Right kidney (tissue), 9 donors: ENCODE measurements at places on chromosomes 1 and 21.
A peak's percentile ranks its signal among the peaks of the same experiment; 100 is the strongest.

- DNase-seq, result peak; percentile 76
Measured at GRCh38 chr1:112744009-112744578, 29.0 kb upstream of the PPM1J start.

DNA sequence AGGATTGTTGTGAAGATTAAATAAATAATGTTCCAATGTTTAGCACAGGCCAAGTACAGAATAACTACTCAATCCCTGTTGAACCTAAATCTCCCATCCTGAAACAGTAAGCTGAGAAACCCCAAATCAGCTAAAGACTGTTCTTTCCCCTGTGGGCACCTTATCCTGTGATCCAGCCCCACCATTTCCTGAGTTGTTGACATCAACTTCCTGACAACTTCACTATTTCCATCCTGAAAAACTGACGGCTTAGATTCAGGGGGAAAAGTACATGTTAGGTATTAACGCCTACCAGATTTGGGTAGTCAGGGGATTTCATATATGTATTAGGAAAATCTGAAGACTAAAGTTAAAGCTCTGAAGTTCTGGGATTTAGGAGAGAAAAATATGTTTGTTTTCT is 51.7 kb upstream of the PALMD start:
- DNase-seq, result no peak

GRCh38 chr1:176225911-176226310 is 18.8 kb upstream of the COP1 start:
- DNase-seq, result no peak

DNA sequence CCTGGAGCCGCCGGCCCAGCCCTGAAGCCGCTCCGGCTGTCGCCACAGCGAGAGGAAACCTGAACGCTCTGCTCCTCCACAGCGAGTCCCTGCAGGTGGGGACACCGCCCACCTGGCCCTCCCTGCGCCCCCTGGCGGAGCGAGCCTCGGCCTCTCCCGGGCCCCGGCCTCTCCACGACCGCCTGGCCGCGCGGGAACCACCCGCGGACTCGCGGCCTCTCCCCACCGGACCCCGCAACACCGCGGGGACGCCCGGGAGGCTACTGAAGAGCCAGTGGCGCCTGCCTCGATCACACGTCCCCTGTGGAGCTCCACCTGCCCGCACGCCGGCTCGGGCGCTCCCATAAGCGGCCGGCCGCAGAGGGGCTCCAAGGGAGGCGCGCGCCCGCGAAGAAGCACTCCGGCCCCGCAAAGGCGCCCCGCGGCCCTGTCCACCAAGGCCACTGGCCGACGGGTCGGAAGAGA is 109.6 kb downstream of the KCNN3 start:
- DNase-seq, result peak; percentile 89

DNA sequence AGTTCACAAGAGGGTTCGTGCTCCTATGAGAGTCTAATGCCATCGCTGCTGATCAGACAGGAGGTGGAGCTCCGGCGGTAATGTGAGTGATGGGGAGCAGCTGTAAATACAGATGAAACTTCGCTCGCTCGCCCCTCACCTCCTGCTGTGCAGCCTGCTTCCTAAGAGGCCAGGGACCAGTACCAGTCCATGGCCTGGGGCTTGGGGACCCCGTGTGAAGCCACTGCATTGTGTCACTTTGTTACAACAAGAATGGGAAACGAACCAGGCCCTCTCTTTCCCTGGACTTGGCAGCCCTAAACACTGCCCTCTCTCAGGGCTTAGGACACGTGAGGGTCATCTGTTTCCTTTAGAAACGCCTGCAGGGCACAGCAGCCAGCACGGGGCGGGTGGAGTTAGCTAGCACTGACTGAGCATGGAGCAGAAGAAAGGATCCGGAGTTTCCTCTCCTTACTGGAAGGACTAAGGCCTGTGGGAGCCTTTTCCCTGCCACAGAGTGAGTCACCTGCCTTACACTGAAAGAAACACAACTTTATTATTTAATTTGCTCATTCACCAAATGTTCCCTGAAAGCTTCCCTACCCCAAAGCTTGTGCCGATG is 185.2 kb upstream of the TMEM51 start:
- peak; percentile 26 for DNase-seq

DNA sequence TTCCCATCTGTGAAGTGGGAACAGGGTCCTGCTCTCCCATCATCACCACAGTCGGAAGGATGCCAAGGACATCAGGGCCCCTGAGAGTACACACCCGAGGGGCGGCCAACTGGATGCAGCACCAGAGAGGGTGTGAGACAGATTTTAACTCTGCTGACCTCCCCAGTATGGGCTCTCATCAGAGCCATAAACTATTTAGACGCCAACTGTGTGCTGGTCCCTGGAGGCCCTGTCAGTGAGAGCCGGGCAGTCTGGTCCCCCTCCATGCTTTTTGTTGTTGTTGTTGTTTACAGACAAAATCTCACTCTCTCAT is 1.7 kb downstream of the FGR start:
- DNase-seq, result no peak

GRCh38 chr21:45223236-45224185 is 64.2 kb downstream of the POFUT2 start:
- DNase-seq, result no peak

- DNase-seq, result peak; percentile 47
Measured at GRCh38 chr1:178310685-178311105, 186.1 kb downstream of the CLEC20A start.

GRCh38 chr21:41360072-41360821 is 1.6 kb upstream of the MX2 start:
- no peak for DNase-seq

DNA sequence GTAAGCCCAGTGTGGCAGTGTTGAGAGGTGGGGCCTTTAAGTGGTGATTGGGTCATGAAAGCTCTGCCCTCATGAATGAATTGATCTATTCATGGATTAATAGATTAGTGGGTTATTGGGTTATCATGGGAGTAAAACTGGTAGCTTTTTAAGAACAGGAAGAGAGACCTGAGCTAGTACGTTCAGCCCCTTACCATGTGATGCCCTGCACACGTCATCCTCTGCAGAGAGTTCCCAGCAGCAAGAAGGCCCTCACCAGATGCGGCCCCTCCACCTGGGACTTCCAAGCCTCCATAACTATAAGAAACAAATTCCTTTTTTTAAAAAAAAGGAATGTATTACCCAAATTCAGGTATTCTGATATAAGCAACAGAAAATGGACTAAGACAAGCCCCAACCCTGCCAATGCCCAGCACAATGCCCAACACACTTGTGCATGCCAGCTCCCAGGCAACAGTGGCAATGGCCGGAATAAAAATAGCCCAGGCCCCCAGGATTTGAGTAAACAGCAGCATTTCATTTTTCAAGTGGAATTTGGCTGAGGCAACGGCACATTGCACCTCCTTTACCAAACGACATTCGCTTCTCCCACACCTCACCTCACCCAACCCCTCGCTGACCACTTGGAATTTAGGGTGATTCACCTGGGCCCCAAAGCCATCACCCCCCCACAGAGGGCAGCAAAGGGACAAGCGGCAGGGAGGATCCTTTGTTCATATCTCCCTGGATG is 215.9 kb downstream of the TOMM20 start:
- no peak for DNase-seq

DNA sequence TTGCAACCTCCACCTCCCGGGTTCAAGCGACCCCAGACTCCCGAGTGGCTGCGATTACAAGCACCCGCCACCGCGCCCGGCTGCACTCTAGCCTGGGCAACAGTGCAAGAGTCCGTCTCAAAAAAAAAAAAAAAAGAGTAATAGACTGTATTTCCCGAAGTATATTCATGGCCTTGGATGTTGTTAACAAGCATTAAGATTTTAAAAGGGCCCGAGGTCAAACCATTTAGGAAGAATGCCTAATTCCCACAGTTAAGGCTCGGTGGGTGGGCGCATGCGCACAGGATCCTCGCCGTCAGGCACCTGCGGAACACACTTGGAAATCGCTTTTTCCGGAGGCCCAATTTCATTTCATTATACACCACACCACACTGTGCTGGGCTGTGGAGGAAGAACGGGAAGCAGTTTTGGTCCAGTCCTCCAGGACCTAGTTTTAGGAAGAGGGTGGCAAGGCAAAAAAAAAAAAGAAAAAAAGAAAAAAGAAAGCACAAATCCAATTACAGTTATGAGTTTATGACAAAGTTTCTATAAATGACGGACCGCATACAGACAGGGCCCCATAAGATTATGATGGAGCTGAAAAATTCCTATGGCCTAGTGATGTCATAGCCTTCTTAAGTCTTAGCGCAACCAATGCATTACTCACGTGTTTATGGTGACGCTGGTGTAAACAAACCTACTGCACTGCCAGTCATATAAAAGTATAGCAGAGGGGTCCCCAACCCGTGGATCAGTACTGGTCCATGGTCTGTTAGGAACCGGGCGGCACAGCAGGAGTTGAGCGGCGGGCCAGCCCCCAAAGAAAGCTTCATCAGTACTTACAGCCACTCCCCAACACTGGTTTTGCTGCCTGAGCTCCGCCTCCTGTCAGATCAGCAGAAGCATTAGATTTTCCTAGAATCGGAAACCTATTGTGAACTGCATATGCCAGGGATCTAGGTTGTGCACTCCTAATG is 38.2 kb downstream of the H3-3A start:
- DNase-seq, result peak; percentile 51

- DNase-seq, result no peak
Measured at GRCh38 chr1:240320659-240321058, 229.0 kb downstream of the FMN2 start.

DNA sequence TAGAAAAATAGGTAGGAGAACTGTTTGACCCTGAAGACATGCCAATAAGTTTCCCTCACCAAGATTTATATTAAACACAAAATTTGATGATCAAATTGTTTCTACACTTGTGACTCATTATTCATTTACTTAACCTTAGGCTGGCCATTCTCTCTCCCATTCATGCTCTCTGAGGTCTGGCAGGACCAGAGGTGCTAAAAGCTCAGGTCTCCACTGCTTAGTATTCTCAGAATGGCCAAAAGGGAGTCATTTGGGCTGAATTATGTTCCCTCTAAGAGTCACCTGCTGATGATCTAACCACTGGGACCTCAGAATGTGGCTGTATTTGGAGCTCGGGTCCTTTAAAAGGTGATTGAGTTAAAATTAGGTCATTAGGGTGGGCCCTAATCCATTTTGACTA is 47.1 kb upstream of the ATP1B1 start:
- no peak for DNase-seq

- DNase-seq, result peak; percentile 10
Measured at GRCh38 chr1:233791721-233792120, 112.8 kb upstream of the SLC35F3 start.

GRCh38 chr1:111162488-111162880 is 22.5 kb downstream of the CEPT1 start:
- no peak for DNase-seq

DNA sequence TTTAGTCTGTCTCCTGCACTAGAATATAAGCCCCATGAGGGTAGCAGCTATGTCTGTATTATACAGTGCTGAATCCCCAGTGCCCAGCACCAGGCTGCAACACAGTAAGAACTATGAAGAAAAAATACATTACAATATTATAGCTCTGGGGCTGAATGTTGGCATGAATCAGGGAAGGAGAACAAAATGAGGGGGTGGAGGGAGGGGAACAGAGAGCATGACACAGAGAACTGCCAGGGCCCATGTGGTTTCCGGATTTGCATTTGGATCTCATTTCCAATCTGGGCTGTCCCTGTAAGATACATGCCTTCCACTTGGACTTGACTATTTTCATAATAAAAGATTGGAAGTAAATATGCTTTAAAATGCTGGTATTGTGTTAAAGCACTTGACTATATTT is 35.8 kb downstream of the C1orf198 start:
- DNase-seq, result no peak

DNA sequence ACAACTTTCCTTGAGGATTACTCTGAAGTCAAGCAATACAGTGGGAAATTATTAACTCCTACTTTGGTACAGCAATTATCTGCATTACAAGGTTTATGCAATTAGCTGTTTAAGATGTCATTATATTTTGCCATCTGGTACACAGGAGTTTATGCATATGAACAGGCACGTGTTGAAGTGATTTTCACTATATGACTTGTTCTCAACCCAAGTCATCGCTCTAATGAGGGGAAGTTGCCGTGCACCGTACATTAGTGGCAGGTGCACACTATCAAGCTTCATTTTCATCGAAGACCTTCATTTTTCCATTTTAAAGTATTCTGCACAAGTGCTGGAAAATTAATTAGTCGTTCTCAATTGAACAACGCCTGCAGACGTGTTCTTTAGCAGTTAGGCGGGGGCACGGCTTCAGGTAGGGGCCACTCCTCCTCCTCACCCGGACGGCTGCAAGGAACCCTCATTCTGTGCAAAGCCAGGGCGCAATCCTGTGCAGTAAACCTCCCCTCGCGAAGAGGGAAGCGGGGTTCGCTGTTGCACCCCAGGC is 39.8 kb upstream of the NFIA start:
- no peak for DNase-seq

DNA sequence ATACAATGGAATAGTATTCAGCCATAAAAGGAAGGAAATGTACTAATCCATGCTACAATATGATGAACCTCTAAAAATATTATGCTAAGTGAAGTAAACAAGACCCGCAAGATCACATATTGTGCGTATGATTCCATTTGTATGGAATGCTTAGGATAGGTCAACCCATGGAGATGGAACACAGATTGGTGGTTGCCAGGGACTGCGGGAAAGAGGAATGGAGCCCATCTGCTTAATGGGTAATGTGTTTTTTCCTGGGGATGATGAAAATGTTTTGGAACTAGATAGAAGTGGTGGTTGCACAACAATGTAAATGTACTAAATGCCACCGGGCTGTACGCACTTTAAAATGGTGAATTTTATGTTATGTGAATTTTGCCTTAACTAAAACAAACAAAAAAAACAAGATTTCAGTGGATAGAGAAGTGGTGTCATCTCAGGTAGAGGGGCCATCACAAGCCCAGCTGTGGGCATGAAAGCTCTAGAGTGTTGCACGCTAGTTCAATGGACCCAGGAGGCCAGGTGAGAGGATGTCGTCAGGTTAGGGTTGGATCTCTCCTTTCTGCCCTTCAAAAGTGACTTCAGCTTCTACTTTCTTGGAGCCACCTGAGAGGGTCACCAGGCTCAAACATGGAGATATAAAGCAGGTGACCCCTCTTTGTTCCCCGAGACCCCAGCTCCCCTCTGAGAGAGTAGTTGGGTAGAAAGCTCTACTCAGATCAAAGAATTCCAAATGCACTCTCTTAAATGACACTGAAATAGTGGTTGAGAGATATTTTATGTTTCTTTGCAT is 2.5 kb downstream of the C1orf115 start:
- DNase-seq, result no peak

- no peak for DNase-seq
Measured at GRCh38 chr1:47459253-47459788, 21.5 kb downstream of the FOXD2 start.

GRCh38 chr1:72018562-72018961 is 263.8 kb downstream of the NEGR1 start:
- no peak for DNase-seq

GRCh38 chr1:183180634-183181056 is 5.4 kb upstream of the LAMC2 start:
- DNase-seq, result peak; percentile 28

GRCh38 chr21:32386195-32386870 is 6.5 kb downstream of the URB1 start:
- DNase-seq, result no peak

DNA sequence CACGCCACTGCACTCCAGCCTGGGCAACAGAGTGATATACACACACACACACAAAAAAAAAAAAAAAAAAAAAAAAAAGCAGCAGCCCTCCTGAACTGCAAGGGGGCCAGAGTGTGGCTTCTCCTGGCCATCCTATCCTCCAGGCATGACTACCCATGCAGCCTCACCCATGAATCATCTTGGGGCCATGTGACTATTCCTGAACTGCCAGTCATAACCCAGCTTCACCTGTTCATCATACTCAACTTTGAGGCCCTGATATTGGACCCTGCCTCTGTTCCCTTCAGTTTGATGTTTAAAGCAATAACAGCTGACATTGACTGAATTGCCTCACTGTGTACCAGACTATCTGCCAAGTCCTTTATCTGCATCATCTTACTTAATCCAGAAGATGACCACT is 2.8 kb upstream of the HPCAL4 start:
- no peak for DNase-seq

- DNase-seq, result no peak
Measured at GRCh38 chr21:26275801-26276200, 105.2 kb upstream of the APP start.
